ENCODE measurements at places on chromosomes 7 and 10.

DNA sequence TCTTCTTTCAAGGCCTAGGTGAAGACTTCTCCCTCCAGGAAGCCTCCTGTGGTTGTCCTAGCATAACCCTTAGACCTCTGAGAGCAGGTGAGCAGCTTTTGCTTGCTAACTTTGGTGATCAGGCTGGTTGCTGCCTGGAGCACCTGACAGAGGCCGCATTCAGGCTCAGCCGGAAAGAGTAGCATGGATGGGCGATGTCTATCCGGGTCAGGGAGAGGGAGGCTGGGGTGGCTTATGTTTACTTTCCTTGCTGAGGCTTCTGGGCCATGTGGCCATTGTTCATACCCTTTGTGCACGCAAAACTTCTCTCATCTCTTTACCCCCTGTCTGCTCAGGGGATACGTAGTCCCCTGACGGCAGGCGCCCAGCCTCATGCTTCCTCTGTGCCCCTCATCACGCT, 27.4 kb upstream of the PCBD1 start:
- no peak overlapping the region for H3K4me3 ChIP-seq
- no peaks in the 10 kb centered on the region for H3K27me3 ChIP-seq
- no peak for DNase-seq
- no peak overlapping the region for H3K27ac ChIP-seq

DNA sequence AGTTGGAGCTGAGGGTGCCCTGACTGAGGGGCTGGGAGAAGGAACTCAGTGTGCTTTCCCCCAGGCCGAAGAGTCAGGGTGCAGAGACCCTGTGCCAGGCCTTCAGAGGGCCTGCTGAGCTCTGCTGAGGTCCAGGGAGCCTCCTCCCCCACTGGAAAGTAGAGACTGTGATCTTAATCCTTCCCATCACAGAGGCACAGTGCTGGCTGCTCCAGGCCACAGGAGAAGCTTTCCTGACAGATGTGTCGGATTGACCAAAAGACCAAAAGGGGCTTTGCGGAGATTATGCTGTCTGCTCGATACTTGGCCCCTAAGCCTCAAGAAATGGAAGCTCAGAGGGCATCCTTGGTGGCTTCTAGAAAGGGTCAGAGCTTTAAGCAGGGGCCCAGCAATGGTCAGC, 32.9 kb upstream of the BTRC start:
- DNase-seq, result no peak
- no peak overlapping the region for H3K27ac ChIP-seq
- peaks cover 24% of the 10 kb centered on the region for H3K4me1 ChIP-seq
- H3K4me3 ChIP-seq, result no peak overlapping the region

- H3K36me3 ChIP-seq, result no peaks in the 10 kb centered on the region
- DNase-seq, result peak; percentile 39
- no peaks in the 10 kb centered on the region for H3K27me3 ChIP-seq
- H3K4me1 ChIP-seq, result no peaks in the 10 kb centered on the region
These were observed 198.0 kb downstream of the CSTF2T start for GRCh38 chr10:51501396-51501795.

DNA sequence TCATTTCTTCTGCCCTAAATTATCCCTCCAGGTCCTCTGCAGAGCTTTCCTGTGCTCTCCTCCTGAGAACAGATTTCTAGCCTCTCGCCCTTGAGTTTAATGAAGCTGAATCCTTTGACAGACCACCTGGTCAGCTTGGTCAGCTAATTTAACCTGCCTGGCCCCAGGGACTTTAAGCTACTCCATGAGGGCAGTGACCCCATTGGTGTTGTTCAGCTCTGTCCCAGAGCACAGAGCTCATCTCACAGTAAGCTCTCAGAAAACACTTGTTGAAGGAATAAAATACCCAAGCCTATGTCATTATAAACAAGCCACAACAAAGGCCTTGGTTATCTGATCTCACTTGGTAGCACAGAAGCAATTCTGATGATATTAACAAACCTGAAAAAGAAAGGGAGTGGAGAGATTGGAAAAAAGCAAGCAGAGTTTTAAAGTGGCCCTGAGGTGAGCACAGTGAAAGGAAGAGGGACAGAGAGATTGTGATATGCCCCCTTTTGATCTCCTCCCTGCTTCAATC, 24.4 kb downstream of the SLC26A4 start:
- no peaks in the 10 kb centered on the region for H3K4me1 ChIP-seq
- H3K27ac ChIP-seq, result no peak overlapping the region
- H3K4me3 ChIP-seq, result no peak overlapping the region
- no peak for DNase-seq
- no peaks in the 10 kb centered on the region for H3K36me3 ChIP-seq
- H3K27me3 ChIP-seq, result peaks cover 2% of the 10 kb centered on the region

DNA sequence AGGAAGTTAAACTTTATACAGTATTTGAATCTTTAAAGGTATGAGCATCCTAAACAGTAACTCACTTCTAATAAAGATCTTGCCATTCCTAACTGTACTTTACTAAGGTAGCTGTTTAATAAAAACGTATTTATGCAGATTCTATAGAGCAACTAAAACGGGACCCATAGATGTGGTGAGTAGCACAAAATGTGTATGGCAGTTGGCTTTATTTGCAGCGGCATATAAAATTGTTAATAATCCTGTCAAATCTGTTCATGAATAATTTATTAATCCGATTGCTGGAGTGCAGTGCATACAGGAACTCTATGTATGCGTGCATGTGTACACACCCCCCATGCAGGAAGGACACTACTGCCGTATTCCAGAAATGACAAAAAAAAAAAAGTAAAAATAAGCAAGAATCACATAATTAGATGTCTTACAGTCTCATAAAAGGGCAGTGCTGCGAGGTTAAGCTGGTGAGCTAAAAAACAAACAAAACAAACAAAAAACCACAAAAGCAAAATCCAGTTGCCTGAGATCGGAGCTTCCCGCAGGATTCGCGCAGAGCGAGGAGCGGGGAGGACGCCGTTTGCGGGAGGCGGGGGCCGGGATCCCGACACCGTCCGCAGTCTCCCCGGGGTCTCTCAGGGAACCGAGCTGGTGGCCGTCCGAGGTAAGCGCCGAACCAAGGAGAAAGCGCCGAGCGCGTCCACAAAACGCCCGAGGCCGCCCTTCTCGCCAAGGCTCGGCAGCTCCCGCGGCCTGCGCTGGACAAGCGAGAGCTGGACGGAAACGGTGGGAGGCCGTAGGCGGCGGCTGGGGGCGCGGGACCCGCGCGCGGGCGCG, 518 bp upstream of the COMMD3 start:
- no peaks in the 10 kb centered on the region for H3K36me3 ChIP-seq
- peaks cover 7% of the 10 kb centered on the region for H3K4me1 ChIP-seq
- DNase-seq, result no peak

DNA sequence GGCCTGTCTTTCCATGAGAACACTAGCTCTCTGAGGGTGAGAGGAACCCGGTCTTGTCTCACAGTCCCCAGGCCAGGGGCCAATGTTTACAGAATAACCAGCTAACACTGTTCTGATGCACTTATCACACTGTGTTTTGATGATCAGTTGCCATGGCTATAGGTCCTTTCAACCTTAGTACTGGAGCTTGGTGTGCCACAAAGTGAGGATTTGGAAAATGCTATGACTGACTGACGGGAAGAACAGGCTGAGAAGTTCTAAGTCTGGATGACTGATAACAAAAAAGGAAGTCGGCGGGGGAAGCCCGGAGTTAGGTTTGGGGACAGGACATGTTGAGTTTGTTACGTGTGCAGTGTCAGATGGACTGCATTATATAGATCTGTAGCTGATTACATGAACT, 141.8 kb downstream of the CTTNBP2 start:
- H3K4me1 ChIP-seq, result no peaks in the 10 kb centered on the region
- DNase-seq, result no peak
- peaks cover 37% of the 10 kb centered on the region for H3K36me3 ChIP-seq
- no peaks in the 10 kb centered on the region for H3K27me3 ChIP-seq
- H3K27ac ChIP-seq, result no peak overlapping the region
- H3K4me3 ChIP-seq, result no peak overlapping the region

- H3K36me3 ChIP-seq, result no peaks in the 10 kb centered on the region
- no peak overlapping the region for H3K4me3 ChIP-seq
- H3K4me1 ChIP-seq, result peaks cover 19% of the 10 kb centered on the region
- no peak for DNase-seq
- no peak overlapping the region for H3K27ac ChIP-seq
These were observed 560.5 kb upstream of the GALNT17 start for GRCh38 chr7:70571403-70571934.

GRCh38 chr10:77068969-77069368, 568.6 kb downstream of the KCNMA1 start:
- no peak overlapping the region for H3K4me3 ChIP-seq
- no peaks in the 10 kb centered on the region for H3K27me3 ChIP-seq
- no peak for DNase-seq
- no peaks in the 10 kb centered on the region for H3K36me3 ChIP-seq
- H3K27ac ChIP-seq, result no peak overlapping the region
- H3K4me1 ChIP-seq, result no peaks in the 10 kb centered on the region

DNA sequence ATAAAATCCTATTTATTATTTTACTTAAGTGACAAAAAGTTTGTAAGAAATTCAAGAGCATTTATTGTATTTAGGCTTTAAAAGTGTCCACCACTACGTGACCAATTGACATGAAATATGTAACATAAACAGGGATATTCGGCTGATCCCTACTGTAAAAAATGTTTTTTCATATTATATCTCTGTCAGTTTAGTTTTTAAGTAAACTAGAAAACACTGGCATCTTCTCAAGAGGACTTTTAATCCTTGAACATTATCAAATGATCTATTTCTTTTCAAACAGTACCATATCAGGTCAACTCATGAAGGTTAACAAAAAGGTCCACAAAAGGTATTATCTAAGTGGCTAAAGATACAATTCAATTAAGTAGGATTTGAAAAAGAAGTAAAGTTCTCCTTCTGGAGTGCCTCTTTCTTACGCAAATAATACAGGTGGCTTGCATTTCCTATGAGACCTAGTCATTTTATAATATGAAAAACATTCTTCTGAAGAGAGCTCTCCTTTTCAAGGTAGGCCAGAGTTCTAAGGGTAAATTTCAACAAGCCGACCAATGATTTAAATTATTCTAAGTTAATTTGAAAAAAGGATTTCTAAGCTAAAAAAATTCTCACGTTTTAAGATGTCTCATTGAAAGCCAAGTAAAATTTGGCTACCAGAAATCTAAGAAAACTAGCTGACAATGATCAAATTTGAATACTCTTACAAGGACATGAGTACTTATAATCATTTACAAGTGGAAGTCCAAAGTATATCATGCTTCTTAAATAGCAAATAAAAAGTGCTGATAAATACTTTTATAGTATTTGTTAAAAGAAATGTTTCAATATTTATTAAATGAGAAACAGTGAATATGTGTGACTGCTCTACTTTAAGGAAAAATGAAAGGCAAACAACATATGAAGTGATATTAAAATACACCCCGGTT, 133.5 kb downstream of the NRBF2 start:
- peaks cover 23% of the 10 kb centered on the region for H3K4me1 ChIP-seq
- no peaks in the 10 kb centered on the region for H3K36me3 ChIP-seq
- peak; percentile 22 for DNase-seq
- H3K4me3 ChIP-seq, result peak overlapping the region; percentile 85

DNA sequence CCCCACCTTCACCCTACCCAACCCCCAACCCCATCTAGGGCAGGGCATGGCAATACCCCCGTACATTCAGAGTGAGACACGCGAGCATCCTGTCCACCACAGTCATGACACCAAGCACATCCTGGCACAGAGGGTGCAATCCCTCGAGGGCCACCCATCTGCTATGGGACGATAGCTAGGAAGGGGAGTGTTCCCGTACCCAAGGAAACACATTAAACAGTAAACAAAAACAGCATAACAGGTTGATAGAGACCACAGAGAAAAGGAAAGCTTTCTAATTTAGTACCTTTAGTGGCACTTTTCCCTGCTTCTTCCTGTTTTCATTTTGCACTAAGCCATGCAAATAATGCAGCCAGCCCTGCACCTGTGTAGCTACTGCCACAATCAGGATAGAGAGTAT, 2.3 kb upstream of the SMKR1 start:
- peaks cover 35% of the 10 kb centered on the region for H3K27me3 ChIP-seq
- H3K27ac ChIP-seq, result no peak overlapping the region
- no peaks in the 10 kb centered on the region for H3K4me1 ChIP-seq
- H3K36me3 ChIP-seq, result no peaks in the 10 kb centered on the region

DNA sequence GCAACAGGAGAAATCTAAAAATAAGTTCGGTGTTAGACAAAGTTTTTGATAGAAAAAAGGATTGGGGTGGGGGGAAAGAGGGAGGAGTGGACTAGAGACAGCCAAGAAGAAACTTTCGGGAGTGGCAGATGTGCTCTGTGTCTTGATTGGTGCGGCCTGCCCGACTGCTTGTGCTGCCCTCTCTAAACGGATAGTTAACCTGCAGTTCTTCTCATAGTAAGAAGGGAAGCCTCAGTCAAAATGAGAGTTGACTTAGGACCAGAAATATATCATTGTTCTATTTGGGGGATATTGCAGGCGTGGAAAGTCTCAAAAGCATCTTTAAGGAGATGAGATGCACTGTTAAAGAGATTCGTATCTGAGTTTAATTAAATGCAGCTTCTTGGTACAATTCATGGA, 39.3 kb downstream of the UBE3C start:
- peaks cover 53% of the 10 kb centered on the region for H3K36me3 ChIP-seq
- DNase-seq, result no peak
- H3K27me3 ChIP-seq, result no peaks in the 10 kb centered on the region
- no peak overlapping the region for H3K27ac ChIP-seq
- no peaks in the 10 kb centered on the region for H3K4me1 ChIP-seq

DNA sequence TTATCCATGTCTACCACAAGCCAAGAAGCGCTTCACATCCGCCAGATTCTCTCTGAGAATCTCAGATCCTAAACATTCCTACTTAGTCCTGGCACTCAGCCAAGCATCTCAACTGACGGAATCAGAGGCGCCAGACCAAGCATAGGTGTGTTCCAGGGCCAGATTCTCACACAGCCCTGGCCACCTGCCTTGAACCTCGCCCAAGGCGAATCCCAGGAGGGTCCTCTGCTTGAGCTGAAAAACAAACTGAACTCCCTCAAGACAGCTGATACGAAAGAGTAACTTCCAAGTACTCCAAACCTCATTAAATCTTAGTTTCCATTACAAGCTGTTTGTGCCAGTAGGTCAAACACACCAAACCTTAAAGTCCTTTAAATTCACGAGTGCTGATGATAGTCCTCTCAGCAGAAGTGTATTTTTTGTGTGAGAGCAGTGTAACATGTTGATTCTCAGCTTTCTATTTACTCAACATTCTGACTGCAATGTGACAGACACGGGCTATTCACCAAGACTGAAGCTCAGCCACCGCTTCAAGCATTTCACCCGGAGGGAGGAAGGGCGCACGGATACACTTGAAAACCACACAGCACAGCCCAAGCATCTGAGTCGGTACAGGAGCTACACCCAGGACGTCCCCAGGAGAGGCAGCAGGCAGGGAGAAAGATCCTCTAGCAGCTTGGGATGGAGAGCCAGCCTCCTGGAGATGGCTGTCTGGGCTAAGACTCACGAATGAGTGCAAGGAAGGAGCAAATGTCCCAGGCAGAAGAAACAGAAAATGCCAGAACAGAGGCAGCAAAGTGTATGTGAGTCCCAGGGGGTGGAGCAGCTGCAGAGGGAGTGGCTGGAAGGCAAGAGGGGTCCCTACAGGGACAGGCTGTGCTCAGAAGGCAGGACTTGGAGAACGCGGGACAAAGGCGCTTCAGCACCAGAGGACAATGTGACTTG, 6.0 kb downstream of the PARD3 start:
- no peak overlapping the region for H3K27ac ChIP-seq
- H3K4me3 ChIP-seq, result no peak overlapping the region
- peaks cover 27% of the 10 kb centered on the region for H3K4me1 ChIP-seq
- peak; percentile 35 for DNase-seq
- no peaks in the 10 kb centered on the region for H3K27me3 ChIP-seq
- no peaks in the 10 kb centered on the region for H3K36me3 ChIP-seq

GRCh38 chr7:79285756-79286155, 167.7 kb downstream of the MAGI2 start:
- H3K27me3 ChIP-seq, result no peaks in the 10 kb centered on the region
- DNase-seq, result no peak
- H3K36me3 ChIP-seq, result no peaks in the 10 kb centered on the region
